Posterior cingulate gyrus (tissue), 11 donors: ENCODE measurements at places on chromosomes 4 and X.

DNA sequence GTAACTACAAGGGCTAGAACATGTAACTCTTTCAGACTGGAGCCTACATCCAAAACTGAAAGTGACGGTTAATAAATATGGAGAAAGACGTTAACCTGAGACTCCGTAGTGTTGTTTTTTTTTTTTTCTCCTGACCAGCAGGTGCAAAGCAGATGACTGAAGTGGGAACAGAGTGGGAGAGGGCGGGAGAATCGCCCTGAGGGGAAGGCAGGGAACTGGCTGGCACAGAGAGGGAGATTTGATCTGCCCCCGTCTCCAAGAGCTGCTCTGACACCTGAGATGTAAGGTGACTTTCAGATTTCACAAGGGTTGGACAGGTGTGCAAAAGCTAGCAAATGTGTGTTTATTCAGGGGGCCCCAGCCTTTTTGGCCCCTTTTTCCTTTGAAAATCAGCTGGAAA lies 180.2 kb downstream of the PALLD start:
- no peak for DNase-seq

GRCh38 chr4:68271851-68272357 lies 26.4 kb upstream of the TMPRSS11B start:
- DNase-seq: no peak

- no peak for DNase-seq
Observed at GRCh38 chr4:104966349-104967033, 180.2 kb upstream of the TET2 start.

DNA sequence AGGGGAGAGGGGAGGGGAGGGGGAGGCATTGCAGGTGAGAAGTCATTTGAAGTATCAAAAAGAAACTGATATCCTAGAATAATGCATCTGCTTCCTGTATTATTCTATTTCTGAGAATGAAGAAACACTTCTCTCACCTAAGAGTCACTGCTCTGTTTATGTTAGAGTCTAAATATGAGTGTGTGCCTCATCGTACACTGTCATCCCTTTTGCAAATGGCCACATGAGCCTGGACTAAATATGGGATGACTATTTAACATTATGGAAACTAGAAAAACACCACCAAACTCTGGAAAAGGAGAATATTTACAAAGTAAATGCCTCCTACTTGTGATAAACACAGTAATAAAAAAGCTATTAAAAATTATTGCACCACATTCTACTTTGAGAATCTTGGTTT lies 146.4 kb upstream of the NOCT start:
- no peak for DNase-seq

- no peak for DNase-seq
Observed at GRCh38 chr4:5683566-5683965, 24.8 kb downstream of the EVC2 start.
